ENCODE measurements at places on chromosomes 12 and 14. TPM values are rescaled to one million over a fixed set of nuclear protein-coding genes. Genes with fewer than 3 reads are reported as not detected.
A peak's percentile ranks its signal among the peaks of the same experiment; 100 is the strongest.

CLEC6A gene
- total RNA-seq, result not detected

LUM gene
- total RNA-seq, result 7.2 TPM

OTX2 gene
- not detected for total RNA-seq

ANKRD33 gene
- total RNA-seq, result not detected

DNA sequence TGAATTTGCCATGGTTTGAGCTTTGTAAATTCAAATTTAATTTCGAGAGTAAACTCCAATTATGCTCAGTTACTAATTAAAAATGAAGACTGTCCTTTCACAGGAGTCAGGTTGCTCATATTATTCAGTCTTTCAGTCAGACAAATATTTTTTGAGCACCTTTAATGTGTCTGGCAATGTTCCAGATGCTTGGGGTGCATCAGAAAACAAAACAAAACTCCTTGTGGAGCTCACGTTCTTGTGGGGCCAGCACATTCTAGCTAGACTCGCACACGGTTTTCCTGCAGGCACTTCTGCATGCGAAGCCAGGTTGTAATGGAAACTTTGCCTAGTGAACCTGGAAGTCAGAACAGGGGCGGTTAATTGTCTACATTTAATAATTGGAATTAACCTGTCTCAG, 64.0 kb upstream of the ATF1 start:
- H3K4me1 ChIP-seq, result no peaks in the 10 kb centered on the region
- no peaks in the 10 kb centered on the region for H3K27me3 ChIP-seq
- peaks cover 100% of the 10 kb centered on the region for H3K36me3 ChIP-seq
- H3K4me3 ChIP-seq, result no peak overlapping the region
- no peak overlapping the region for H3K27ac ChIP-seq

GRCh38 chr14:91244501-91244901, at the start of gene GPR68:
Gene GPR68, minus strand, starts transcription at chr14:91244704. Its CDS starts 9,654 bp downstream, at chr14:91235050.
- H3K27me3 ChIP-seq, result no peaks in the 10 kb centered on the region
- H3K4me1 ChIP-seq, result peaks cover 73% of the 10 kb centered on the region
- H3K27ac ChIP-seq, result peak within 1 kb of the TSS; percentile 69

DNA sequence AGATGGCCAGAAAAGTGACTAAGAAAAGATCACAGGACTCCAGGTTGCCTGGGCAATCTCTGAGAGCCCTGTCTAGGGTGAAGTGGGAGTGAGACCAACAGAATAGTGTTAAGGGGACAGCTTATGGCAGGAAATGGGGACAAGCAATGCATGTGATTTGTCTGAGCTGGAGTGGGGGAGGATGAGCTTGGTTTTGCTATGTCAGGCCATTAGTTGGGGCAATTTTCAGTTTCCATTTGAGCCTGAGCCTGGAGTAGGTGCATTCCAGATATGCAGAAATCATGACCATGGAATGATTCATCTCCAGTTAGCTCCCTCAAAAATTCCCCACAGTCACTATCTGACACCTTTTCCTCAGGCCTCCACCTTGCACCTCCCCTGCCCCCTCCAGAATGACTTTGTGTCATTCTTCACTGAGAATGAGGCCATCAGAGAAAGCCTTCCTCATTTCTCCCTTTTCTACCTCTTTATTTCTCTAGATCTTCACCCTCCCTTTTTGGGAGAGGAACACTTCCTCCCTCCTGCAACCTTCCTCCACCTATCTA, 150.9 kb upstream of the PLEKHG7 start:
- peak overlapping the region; percentile 68 for H3K27ac ChIP-seq
- H3K27me3 ChIP-seq, result no peaks in the 10 kb centered on the region
- H3K36me3 ChIP-seq, result no peaks in the 10 kb centered on the region

- H3K4me1 ChIP-seq, result no peaks in the 10 kb centered on the region
- H3K4me3 ChIP-seq, result no peak overlapping the region
- no peak for DNase-seq
- no peak overlapping the region for H3K27ac ChIP-seq
Observed at GRCh38 chr12:106030210-106031071, 108.3 kb downstream of the NUAK1 start.

DNA sequence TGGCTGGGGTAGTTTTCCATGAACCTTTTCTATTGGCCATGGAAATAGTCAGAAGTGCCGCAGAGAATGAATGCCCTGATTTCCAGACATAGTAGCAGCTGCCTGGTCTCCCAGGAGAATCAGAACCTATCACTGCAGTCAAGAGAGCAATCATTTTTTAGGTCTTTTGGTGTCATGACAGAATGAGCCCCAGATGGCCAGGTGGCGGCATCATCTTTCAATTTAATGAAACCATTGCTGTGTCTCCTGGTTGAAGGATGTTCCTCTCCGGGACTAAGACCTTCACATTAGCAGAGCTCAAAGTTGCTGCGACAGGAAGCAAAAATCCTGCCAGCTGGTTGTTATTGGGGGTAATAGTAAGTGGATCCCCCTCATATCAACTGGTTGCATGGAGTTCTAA, 18.8 kb downstream of the TNFAIP2 start:
- H3K4me3 ChIP-seq, result no peak overlapping the region
- H3K27me3 ChIP-seq, result no peaks in the 10 kb centered on the region
- no peaks in the 10 kb centered on the region for H3K36me3 ChIP-seq

DNA sequence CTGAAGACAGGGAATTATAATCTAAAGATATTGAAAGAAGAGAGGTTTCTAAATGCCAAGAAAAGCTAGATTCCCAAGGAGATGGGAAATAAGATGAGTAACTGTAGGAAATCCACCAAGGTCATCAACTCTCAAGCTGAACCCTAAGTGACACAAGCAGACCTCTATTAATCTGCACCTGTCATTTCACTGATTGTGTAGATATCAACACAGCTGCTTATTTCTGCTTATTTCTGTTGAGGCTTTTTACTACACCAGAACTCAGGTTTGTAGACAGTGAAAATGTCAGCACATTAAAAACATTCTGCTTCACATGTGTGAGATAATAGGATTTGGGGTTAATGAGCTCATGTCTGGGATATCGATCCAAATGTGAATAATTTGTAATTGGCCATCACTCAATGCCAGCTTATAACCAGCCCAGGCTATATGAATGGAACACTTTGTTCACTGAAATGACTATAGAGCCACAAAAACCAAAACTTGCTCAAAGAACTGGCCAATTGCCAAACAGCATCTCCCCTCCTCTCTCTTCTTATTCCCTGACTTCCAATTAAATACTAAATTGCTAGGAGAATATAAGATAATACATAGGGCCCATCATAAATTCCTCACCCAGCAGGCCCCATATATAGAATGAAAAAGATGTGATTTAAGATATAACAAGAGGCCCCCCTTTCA, 188.7 kb upstream of the ARID2 start:
- DNase-seq, result no peak
- H3K4me3 ChIP-seq, result no peak overlapping the region

GRCh38 chr14:61231810-61232209, 49.3 kb downstream of the TMEM30B start:
- peaks cover 33% of the 10 kb centered on the region for H3K27me3 ChIP-seq
- DNase-seq, result no peak
- no peaks in the 10 kb centered on the region for H3K36me3 ChIP-seq

- peak overlapping the region; percentile 80 for H3K27ac ChIP-seq
- H3K36me3 ChIP-seq, result peaks cover 13% of the 10 kb centered on the region
- H3K27me3 ChIP-seq, result no peaks in the 10 kb centered on the region
- no peak overlapping the region for H3K4me3 ChIP-seq
- peak; percentile 86 for DNase-seq
Observed at GRCh38 chr12:121279071-121279375, 17.5 kb downstream of the CAMKK2 start.

All from spleen (tissue), 13 donors.